ENCODE measurements at places on chromosomes 1 and 21.

DNA sequence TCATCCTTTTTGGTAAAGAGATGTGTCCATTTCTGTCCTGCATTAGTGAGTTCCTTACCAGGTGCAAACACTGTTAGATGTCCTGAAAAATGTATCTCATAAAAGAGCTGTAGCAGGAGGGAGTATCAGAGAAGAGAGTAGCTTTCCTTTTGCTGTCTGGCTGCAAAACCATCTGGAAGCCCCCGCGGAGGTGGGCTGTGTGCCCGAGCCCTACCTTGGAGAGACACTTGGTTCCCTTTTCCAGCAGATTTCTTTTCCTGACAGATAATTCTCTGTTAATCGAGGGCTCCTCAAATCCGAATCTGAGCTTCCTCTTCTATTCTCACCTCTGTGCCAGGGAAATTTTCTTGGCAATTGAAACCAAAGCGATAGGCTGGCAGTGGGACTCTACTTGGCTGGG is 53.0 kb downstream of the KIF26B start:
- DNase-seq, result no peak

DNA sequence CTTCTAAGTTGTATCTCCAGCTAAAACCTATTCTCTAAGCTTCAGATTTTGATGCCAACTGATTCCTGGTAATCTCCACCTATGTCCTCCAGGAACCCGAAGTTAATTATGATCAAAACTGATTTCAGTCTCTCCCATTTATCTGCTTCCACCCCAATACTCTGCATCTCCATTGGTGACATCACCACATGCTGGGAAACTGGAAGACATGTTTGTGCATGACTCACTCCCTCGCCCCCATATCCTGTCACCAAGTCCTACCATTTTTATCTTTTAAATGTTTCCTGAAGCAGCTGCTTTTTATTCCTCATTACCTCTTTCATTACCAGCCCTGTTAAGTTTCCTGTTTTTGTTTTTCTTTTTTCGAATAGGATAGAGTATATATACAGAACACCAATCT is 228.5 kb downstream of the LRRC40 start:
- DNase-seq, result no peak

GRCh38 chr1:2543543-2544092 is 12.6 kb upstream of the TNFRSF14 start:
- no peak for DNase-seq

GRCh38 chr1:115052454-115053083 is 22.9 kb downstream of the TSHB start:
- no peak for DNase-seq

DNA sequence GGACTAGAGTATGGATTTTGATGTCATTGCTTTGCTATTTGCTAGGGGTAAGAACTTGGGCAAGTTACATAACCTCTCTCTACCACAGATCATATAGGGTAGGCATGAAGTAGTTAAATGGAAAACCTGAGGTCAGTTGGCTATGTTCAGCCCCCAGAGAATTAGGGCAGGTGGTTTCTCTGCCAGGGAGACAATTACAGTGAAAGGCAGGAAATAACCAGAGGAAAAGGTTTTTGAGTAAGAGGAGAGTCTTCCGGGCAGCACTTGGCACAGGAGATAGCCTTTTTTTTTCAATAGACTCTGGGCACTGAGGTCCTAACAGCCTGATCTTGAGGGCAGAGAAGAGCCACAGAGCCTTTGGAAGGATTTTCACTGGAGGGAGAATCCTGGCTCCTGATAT is 16.7 kb upstream of the SERBP1 start:
- no peak for DNase-seq

- DNase-seq, result no peak
Measured at GRCh38 chr1:168958562-168959289, 147.8 kb upstream of the ATP1B1 start.

GRCh38 chr21:36377391-36377842 is 7.8 kb upstream of the CHAF1B start:
- no peak for DNase-seq

DNA sequence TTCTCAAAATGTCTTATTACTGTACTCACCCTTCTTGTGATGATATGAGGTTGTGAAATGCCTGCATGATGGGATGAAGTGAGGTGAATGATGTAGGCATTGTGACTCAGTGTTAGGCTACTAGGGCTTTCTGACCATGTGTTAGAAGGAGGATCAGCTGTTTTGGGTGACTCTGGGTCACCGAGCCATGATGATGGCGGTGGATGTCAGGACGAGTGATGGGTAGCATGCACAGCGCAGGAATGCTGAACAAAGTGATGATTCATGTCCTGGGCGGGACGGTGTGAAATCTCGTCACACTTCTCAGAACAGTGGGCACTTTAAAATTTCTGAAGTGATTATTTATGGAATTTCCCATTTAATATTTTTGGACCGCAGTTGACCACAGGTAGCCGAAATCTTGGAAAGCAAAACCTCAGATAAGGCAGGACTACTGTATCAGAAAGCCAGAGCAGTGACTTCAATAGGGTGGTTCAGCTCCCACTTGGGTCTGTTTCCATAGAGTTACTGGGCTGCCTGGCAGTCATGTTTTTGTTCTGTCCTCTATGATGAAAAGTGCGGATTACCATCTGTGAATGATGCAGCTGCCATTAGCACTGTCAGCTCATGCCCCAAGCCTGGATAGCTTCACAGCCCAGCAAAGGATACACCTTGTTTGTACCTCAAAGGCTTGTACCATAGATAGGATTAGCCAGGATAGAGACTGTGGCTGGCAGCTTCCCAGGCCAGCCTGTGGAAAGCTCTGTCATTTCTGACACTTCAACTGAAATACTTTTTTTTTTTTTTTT is 26.6 kb downstream of the IL6R start:
- no peak for DNase-seq

All from amniotic stem cell (primary cell).